Stimulated activated CD4-positive, alpha-beta T cell treated with anti-CD3 and anti-CD28 coated beads, Interleukin-1b, Interleukin-23, amount 100 ng/mL, for 1 hour (primary cell): ENCODE measurements at places on chromosomes 12 and 14.

GRCh38 chr14:94180655-94181271, 6.6 kb downstream of the PPP4R4 start:
- no peak for DNase-seq

DNA sequence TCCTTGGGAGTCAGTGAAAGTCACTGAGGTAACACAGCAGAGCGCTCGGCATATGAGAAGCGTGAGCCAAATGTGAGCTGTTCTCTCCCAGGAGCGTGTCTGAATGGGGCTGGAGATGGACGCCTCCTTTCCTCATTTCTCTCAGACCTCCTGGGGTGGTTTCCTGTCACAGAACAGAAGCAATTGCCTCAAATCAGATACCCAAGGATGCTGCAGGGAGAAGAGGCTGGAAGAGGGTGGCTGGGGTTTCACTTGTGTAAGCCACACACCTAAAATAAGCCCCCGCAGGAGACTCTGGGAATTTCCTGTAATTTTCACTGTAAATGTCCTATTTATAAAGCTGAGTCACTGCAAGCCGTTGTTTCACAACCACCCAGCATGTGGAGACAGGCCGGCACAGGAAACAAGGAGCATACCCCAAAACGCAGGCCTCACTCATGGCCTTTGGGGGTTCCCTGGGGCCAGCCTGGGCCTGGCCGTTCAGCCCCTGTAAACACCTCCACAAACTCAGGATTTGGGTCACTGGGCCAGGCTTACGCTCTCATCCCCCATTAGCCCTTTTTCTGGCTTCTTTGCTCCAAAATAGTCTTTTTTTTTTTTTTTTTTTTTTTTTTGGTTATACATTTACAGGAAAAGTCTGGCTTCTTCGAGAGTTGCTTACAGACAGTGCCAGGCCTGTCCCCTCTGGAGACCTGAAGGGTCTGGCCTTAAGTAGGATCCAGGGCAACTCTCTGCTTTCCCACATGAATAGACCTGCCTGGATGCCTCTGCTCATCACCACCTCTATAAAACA, 55.3 kb downstream of the VCPKMT start:
- DNase-seq = no peak

- no peak for DNase-seq
These were observed 100.0 kb downstream of the DUSP6 start for GRCh38 chr12:89252284-89252683.

GRCh38 chr14:54813081-54813480, 89.5 kb downstream of the GCH1 start:
- no peak for DNase-seq

DNA sequence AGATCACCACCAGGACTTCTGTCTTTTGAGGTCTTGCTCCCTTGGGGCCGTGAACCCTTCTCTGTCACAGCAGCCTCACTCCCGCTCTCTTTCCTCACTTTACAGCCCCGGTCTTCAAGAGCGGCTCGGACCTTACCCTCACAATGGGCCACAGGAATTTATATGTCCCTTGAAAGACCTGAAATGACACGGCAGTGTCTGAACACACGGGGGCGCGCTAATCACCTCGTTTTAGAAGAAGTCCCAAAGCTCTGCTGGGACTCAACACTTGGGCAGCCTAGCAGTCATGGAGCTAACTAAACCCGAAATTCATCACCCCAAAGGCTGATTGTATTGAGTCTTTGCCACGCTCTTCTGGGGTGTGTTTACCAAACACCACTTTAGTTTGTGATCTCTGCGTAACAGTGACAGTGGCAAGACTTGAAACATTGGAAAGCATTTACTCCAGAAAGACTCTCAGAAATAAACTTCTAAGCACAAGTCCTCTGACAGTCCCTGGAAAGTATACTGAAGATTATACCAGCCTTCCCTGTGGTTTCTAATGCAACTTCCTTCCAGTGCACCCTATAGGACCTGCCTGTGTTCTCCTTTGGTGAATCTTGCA, 29.0 kb downstream of the SERPINA11 start:
- DNase-seq = no peak

DNA sequence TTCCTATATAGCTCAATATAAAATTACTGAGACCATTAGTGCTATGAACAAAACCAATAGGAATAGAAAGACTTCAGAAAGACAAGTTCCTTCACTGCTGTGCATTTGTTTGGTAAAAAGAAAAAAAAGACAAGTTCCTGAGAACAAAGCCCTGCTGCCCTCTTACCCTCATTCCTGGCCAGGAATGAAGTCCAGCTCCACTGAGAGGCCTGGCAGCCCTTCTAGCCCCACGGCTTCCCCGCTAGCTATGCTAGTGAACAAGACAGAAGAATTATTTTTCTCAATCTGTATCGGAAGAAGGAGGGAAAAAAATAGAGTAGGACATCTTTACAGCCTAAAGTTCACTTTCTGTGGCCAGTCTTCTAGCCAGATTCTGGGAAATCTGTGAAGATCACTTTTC, 1.6 kb downstream of the MFAP5 start:
- no peak for DNase-seq

DNA sequence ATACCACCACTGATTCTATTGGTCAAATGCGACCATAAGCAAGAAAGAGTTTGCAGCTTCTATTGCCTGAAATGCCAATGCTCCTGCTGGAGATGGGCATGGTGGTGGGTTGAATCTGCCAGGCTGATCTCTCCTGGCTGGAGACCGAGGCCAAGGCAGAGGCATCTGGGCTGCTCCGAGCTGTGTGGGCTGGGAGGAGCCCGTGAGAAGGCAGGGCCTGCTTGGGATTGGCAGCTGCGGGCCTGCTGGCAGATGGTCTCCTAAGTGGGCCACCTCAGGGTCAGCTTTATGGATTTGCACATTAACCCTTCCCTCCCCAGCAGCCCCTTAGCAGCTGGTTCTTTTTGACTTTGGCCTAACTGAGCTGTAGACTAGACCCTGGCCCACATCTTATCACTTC, 25.4 kb downstream of the SRRM4 start:
- no peak for DNase-seq

GRCh38 chr14:55336691-55337090, 65.5 kb downstream of the FBXO34 start:
- no peak for DNase-seq

GRCh38 chr14:62604524-62604923, 440.7 kb downstream of the KCNH5 start:
- DNase-seq = no peak

GRCh38 chr14:56145965-56146364, 27.8 kb downstream of the PELI2 start:
- DNase-seq = no peak
